IMR-90 (cell line): ENCODE measurements at places on chromosomes 7 and 10. TPM values are rescaled to one million over a fixed set of nuclear protein-coding genes. Genes with fewer than 3 reads are reported as not detected.

RPEL1 gene
- under 0.01 and 0.28 TPM in 2 replicates for total RNA-seq

CWF19L1 gene
- total RNA-seq = 26.7 and 30.8 TPM in 2 replicates

FAM25C gene
- not detected in 2 replicates for total RNA-seq

ASIC3 gene
- total RNA-seq = not detected in 2 replicates

WASHC2A gene
- 29.4 and 32.5 TPM in 2 replicates for total RNA-seq

RTKN2 gene
- 0.90 and 2.2 TPM in 2 replicates for total RNA-seq

CAMK2B gene
- total RNA-seq = 0.18 and 0.28 TPM in 2 replicates

- no peak overlapping the region for H3K4me3 ChIP-seq
- DNase-seq = peak; percentile 42
- H3K27ac ChIP-seq = no peak overlapping the region
- H3K36me3 ChIP-seq = no peaks in the 10 kb centered on the region
- no peaks in the 10 kb centered on the region for H3K4me1 ChIP-seq
- peaks cover 12% of the 10 kb centered on the region for H3K27me3 ChIP-seq
Observed at GRCh38 chr10:58952747-58953466, 223.5 kb upstream of the PHYHIPL start.

DNA sequence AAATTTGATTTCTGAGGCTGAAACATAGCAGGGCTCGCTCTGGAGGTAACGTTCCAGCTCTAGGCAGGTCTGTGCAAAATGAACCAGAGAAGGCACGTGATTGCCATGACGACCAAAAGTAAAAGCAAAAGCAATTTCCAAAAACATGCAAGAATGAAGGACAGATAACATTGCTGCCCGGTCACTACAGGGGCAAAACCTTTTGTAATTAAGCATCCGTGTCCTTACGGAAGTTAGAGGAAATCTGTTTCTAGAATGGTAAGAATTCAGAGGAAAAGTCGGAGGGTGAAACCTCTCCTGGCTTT, 2.9 kb downstream of the KLF6 start:
- H3K36me3 ChIP-seq = peaks cover 46% of the 10 kb centered on the region
- no peak for DNase-seq
- H3K4me3 ChIP-seq = peak overlapping the region; percentile 91
- H3K4me1 ChIP-seq = peaks cover 30% of the 10 kb centered on the region
- H3K27me3 ChIP-seq = no peaks in the 10 kb centered on the region

- H3K27me3 ChIP-seq = no peaks in the 10 kb centered on the region
- H3K27ac ChIP-seq = no peak overlapping the region
- H3K36me3 ChIP-seq = no peaks in the 10 kb centered on the region
- H3K4me1 ChIP-seq = no peaks in the 10 kb centered on the region; the same call in 1 of the 2 replicates
- peak; percentile 93 for DNase-seq
Observed at GRCh38 chr7:20229646-20230500, 12.7 kb upstream of the MACC1 start.

DNA sequence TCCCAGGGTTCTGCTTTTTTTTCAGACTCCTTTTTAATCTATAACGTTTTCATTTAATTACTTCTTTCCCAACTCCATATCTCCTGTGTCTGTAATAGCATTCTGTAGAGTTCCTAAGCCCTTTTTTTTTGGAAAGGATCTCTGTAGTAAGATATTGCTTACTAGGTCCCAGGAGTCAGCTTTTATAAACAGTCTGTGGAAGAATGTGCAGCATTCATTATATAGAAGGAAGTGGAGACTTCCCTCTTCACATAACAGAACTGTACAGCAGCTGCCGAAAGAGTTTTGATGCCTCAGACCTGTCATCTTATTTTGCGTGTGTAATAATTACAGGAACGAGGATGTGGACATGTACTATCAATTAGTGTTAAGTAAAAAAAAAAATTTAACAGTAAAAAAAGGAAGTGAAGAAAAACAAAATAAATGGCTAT, 7.4 kb upstream of the STEAP4 start:
- H3K4me1 ChIP-seq = no peaks in the 10 kb centered on the region
- no peaks in the 10 kb centered on the region for H3K36me3 ChIP-seq
- H3K27me3 ChIP-seq = no peaks in the 10 kb centered on the region
- no peak overlapping the region for H3K4me3 ChIP-seq
- no peak overlapping the region for H3K27ac ChIP-seq
- DNase-seq = no peak

GRCh38 chr10:112519133-112519761, 72.2 kb downstream of the VTI1A start:
- H3K4me3 ChIP-seq = no peak overlapping the region
- no peaks in the 10 kb centered on the region for H3K36me3 ChIP-seq
- H3K4me1 ChIP-seq = peaks cover under 1% of the 10 kb centered on the region; the same call in 1 of the 2 replicates
- no peak overlapping the region for H3K27ac ChIP-seq

DNA sequence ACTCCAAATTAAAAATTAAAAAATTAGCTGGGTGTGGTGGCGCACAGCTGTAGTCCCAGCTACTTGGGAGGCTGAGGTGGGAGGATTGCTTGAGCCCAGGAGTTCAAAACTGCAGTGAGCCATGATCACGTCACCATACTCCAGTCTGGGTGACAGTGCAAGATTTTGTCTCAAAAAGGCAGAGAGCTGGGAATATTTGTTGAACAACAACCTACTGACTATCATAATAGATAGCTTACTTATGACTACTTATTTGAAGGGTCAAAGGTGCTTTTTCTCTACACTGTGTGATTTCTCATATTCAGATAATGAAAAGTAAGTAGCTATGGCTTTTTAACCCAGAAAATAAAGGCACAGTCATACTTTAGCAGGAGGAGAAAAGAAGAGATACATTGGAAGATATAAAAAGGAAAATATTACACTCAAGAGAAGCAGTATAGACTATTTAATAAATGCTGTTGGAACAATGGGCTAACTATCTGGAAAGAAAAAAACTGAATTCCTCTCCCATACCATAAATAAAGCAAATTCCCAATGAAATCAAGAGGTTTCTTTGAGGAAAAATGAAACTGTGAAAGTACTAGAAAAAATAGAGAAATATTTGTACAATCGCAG, 6.7 kb downstream of the GSDME start:
- H3K4me3 ChIP-seq = no peak overlapping the region
- H3K27me3 ChIP-seq = no peaks in the 10 kb centered on the region
- H3K36me3 ChIP-seq = peaks cover 12% of the 10 kb centered on the region
- H3K4me1 ChIP-seq = peaks cover 19% of the 10 kb centered on the region

DNA sequence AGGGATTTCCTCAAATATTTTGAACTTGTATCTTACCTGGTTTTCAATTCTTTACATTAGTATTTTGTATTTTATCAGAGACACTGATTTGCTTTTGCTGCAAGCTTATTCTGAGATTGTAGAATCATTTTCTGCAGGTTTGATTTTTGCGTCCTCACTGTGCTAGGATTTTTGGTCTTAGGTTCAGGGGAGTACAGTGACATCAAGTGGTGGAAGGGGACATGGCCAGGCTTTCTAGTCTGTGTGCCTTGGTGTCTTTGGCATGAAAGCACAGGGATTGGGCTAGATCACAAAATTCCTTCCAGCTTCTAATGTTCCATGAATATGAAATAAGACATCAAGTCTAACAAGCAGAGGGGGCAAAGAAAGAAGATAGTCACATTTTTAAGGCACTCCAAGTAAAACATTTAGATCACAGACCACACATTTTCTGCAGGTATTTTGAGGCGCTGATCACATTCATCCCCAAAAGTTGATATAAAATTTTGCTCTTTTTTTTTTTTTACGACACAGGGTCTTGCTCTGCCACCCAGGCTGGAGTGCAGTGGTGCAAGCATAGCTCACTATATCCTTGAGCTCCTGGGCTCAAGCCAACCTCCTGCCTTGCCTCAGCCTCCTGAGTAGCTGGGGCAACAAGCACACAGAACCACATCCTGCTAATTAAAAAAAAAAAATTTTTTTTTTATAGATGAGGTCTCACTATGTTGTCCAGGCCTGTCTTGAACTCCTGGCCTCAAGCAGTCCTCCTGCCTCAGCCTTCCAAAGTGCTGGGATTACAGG, 124.4 kb downstream of the PON1 start:
- H3K27ac ChIP-seq = no peak overlapping the region
- DNase-seq = peak; percentile 33
- no peaks in the 10 kb centered on the region for H3K27me3 ChIP-seq
- H3K4me3 ChIP-seq = no peak overlapping the region

DNA sequence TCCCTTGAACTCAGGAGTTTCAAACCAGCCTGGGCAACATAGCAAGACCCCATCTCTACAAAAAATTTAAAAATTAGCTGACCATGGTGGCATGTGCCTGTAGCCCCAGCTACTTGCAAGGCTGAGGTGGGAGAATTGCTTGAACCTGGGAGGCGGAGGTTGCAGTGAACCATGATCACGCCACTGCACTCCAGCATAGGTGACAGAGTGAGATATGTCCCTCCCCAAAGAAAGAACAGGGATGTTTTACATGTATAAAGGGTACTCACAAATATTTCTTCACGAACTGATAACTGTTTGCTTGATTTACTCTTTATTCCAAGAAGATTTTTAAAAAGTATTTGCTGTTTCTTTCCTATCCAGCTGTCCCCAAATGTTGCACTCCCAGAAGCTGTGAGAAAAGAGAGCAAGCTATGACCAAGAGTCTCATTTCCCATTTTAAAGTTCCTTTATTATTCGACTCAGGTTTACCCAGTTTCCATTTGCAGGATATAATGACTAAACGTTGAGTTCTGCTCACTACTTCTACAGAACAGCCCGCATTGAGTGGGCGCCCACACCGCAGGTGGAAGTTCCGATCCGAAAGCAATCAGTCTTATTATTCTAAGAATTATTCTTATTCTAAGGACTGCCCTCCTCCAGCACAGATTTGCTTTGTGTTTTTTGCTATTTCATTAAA, 90.7 kb downstream of the APBB1IP start:
- no peak for DNase-seq
- no peaks in the 10 kb centered on the region for H3K27me3 ChIP-seq
- H3K36me3 ChIP-seq = no peaks in the 10 kb centered on the region
- H3K27ac ChIP-seq = no peak overlapping the region
- no peak overlapping the region for H3K4me3 ChIP-seq
- H3K4me1 ChIP-seq = no peaks in the 10 kb centered on the region

DNA sequence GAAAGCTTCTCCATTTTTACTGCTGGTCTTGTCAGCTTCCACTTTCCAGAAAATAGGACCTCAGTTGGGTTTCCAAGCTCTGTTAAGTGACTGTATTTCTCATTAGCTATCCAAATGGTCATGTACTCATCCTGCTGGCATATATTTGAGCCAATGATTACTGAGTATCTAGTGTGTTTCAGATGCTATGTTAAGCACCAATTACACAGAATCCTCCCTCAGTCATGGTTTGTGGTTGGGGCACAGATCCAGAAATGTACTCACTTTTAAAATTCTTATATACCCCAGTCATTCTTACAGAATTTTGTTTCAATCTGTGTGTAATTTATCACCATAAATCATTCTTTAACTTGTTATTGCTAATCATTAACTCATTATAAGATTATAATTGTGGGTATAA, 362.3 kb upstream of the MTPN start:
- H3K4me3 ChIP-seq = no peak overlapping the region
- no peaks in the 10 kb centered on the region for H3K36me3 ChIP-seq
- no peak for DNase-seq
- no peak overlapping the region for H3K27ac ChIP-seq
- no peaks in the 10 kb centered on the region for H3K4me1 ChIP-seq

DNA sequence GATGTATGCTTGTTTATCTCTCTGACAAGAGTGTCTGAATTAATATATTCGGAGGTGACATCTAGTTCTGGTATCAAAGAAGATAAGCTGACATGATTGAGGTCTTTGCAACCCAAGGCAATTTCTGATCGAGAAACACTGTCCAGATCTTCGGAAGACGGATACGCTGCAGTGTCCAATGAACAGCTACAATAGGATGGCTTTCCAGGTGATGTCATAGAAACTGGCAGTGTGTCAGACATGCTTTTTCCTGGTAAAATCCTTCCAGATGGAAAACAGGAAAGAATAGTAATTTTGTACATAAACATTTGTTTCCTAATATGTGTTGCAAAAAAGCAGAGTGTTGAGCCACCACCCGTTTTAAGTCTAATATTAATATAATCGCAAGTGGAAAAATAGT, 33.4 kb downstream of the VWDE start:
- H3K27ac ChIP-seq = no peak overlapping the region
- no peak overlapping the region for H3K4me3 ChIP-seq
- H3K4me1 ChIP-seq = no peaks in the 10 kb centered on the region
- H3K36me3 ChIP-seq = no peaks in the 10 kb centered on the region
- no peak for DNase-seq

DNA sequence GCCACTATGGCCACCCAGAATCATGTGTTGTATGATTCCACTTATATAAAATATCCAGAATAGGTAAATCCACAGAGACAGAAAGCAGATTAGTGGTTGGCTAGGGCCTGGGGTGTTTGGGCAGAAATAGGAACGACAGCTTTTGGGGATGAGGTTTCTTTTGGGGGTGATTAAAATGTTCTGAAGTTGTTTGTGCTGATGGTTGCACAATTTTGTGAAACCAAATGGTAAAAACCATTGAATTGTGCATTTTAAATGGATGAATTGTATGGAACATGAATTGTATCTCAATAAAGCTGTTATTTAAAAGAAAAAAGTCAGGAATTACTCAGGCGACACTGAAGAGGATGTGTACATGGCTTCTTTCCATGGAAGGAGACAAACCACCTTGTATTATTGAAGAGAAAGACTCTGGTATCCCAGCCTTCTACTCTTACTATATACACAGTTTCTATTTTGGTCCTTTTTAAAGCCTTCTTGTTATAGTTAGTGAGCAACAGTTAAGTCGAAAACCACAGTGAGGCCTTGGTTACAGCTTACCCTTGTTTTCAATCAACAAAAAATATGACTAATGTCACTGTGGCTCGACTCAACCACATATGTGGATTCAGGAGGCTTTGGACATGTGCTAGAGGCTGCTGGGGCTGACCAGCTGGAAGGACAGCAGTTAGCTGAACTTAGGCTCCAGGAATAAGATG, 57.1 kb upstream of the KMT2E start:
- peak overlapping the region; percentile 23; the same call in 1 of the 2 replicates for H3K27ac ChIP-seq
- H3K4me3 ChIP-seq = no peak overlapping the region
- peaks cover 15% of the 10 kb centered on the region for H3K4me1 ChIP-seq
- H3K27me3 ChIP-seq = no peaks in the 10 kb centered on the region
- DNase-seq = peak; percentile 98

DNA sequence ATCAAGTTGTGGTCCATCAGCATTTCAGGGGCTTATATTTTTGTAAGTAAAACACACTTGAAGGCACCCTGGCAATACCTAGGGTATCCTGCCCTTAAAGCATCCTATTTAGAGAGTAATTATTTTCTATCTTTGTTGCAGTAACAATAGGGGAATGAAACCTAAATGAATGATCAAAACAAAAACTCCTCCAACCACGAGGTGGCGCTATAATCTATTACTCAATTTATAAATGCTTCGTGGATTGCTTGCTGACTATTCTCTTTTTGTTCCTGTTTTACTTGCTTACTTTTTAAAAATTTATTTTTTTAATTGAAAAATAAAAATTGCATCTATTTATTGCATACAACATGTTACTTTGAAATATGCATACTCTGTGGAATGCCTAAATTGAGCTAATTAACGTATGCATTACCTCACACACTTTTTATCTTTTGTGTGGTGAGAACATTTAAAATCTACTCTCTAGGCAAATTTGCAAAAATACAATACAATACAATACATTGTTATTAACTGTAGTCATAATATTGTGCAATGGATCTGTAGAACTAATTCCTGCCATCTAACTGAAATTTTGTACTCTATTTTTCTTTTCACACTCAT, 147.7 kb upstream of the BMPER start:
- H3K36me3 ChIP-seq = no peaks in the 10 kb centered on the region
- peaks cover 9% of the 10 kb centered on the region for H3K4me1 ChIP-seq
- no peak overlapping the region for H3K27ac ChIP-seq
- H3K4me3 ChIP-seq = no peak overlapping the region

- no peak overlapping the region for H3K4me3 ChIP-seq
- no peak overlapping the region for H3K27ac ChIP-seq
- DNase-seq = no peak
- no peaks in the 10 kb centered on the region for H3K36me3 ChIP-seq
- H3K27me3 ChIP-seq = no peaks in the 10 kb centered on the region
- H3K4me1 ChIP-seq = no peaks in the 10 kb centered on the region
Observed at GRCh38 chr10:44153918-44154670, 230.8 kb downstream of the CXCL12 start.
